CD4-positive, alpha-beta T cell (primary cell): ENCODE measurements at places on chromosomes 11 and 22. TPM values are rescaled to one million over a fixed set of nuclear protein-coding genes. Genes with fewer than 3 reads are reported as not detected.

Gene FERMT3
- total RNA-seq: 55.8 TPM

Gene PVALB
- not detected for total RNA-seq

DNA sequence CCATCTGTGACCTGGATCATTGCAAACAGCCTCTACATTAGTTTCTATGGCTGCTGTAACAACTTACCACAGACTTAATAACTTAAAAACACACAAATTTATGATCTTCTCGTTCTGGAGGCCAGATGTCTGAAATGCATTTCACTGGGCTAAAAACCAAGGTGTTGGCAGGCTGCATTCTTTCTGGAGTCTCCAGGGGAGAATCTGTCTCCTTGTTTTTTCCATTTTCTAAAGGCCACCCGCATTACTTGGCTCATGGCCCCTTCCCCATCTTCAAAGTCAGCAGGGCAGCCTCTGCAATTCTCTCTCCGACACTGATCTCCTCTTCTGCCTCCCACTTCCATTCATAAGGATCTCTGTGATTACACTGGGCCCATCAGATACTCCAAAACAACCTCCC, 11.6 kb downstream of the SCGB1A1 start:
- no peak for DNase-seq

GRCh38 chr22:36223504-36223903, 15.8 kb downstream of the APOL2 start:
- no peak for DNase-seq

GRCh38 chr11:67431346-67432249, 3.3 kb downstream of the RPS6KB2 start:
- DNase-seq: no peak

Gene MRGPRX4
- total RNA-seq: not detected

Gene EPS8L2
- total RNA-seq: 4.0 TPM

Gene RHBDD3
- total RNA-seq: 11.7 TPM

DNA sequence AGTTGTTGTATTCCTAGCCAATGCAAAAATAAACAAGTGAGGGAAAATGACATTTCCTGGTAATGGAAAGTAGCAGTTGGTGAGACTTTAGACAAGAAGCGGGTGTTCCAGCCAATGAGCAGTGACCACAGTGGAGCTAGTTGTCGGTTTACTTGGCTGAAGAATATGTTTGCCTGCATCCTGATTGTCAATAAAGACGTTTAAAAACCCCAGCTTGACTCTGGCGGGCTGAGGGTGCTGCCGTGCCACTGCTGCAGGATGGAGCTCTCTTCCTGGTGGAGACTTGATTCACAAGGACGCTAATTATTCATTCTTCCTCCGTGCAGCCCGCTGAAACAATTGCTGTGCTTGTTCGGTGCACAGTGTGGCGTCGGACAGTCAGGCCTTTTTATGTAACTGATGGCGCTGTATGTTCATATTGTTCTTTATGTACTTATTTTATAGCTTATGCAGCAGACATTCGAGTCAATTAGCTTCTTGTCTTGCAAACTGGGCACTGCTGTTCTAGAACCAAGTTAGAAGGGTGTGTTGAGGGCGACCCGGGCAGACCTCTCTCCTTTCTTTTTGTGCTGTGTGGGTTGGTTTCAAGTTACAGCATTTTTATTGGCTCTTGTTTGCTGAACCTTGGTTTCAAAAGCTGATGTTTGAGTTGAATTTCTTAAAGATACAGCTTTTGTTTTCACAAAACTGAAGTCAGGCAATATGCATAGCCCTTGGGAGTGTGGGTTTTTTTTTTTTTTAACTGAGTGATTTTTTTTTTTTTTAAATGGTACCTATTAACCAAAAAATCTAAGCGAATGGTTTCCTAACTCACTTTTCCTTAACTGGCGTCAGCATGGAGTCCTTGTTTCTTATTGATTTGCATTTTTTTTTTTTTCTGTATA, 153.9 kb downstream of the TEAD1 start:
- DNase-seq: no peak

Gene OR52N4
- 0.50 TPM for total RNA-seq

Gene TMEM191C
- 4.3 TPM for total RNA-seq

GRCh38 chr22:45777852-45778375, 106.3 kb downstream of the ATXN10 start:
- no peak for DNase-seq

Gene NRGN
- total RNA-seq: 1.4 TPM

Gene OR51B4
- total RNA-seq: not detected

- DNase-seq: peak; percentile 53
Measured at GRCh38 chr11:119363851-119364590, 17.5 kb downstream of the USP2 start.

DNA sequence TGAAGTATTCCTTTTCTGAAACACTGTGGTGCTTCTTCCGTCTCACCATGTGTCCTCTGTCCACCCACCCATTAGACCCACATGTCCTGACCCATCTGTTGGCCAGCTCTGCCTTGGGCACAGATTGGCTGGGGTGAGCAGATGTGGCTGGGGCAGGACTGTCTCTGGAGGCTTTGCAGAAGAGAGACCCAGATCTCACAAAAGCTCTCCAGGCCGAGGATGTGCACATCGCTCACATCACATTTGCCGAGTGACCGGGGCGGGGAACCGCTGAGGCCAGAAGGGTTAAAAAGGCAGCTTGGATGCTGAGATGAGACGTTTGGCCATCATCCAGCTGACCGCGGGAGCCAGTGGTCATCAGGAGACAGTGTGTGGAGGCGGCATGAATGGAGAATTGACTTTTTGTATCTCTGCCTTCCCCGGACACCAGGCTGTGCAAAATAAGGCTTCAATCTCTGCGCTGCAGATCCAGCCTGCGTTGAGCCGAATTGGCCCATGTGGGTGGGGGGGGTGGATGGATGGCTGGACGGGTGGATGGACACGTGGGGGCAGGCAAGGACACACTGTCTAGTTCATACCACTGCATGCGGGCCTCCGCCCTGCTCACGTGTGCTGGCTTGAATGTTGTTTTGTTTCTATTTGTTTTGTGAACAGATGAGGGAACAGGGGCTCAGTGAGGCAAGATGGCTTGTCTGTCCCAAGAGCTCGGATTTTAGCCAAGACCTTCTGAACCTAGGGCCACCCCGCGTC, 6.1 kb downstream of the IFITM10 start:
- DNase-seq: no peak

DNA sequence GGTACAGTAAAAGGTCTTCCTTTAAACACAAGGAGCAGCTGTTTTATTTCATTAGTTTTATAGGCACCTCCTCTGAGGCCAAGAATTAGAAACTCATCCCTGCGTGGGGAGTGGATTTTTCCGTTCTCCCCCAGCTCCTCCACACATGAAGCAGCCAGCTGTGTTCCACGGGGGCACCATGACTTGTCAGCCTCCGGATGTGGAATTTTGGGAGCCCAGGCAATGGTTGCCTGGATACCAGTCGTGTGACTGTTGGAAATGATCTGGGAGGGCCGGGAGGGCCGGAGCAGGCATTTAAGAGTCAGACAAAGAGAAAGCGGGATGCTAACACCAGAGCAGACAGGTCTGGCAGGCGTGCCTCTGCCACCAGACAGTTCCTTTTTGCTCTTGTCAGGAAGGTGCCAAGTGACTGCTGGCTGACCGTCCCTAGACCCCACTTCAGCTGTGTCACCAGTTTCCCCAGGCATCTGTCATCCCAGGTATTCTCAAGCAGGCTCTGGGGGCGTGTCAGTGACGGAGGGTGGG, 15.9 kb upstream of the CDC42EP2 start:
- no peak for DNase-seq
